Right lung (tissue), 10 donors: ENCODE measurements at places on chromosomes 7 and 10. TPM values are rescaled to one million over a fixed set of nuclear protein-coding genes. Genes with fewer than 3 reads are reported as not detected.

Gene LRRC17
- 265 TPM for polyA plus RNA-seq

DNA sequence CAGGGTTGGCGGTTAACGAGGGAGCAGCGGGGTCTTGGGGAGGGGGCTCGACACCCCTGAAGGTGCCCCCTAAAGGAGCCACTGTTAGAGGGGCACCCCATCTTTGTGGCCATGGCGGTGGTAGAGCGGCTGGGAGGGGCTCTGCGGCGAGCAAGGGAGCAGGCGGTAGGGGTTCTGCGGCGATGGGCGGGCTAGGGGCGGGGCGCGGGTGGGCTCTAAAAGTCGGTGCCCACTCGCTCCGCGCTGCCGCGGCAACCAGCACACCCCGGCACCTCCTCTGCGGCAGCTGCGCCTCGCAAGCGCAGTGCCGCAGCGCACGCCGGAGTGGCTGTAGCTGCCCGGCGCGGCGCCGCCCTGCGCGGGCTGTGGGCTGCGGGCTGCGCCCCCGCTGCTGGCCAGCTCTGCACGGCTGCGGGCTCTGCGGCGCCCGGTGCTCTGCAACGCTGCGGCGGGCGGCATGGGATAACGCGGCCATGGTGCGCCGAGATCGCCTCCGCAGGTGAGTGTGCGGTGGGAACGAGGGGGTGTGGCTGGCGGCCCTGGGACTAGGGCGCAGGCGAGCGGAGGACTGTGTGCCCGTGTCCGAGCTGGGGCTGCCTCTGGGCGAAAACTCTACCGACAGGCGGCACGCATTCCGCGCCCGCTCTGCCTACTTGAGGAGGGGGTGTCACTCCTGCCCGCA lies at the start of gene MEST:
Gene MEST, plus strand, starts transcription at position 245 of the 682 bp plus-strand sequence. Its CDS starts 229 bp downstream, at position 474.
- peak; percentile 68 for DNase-seq

DNA sequence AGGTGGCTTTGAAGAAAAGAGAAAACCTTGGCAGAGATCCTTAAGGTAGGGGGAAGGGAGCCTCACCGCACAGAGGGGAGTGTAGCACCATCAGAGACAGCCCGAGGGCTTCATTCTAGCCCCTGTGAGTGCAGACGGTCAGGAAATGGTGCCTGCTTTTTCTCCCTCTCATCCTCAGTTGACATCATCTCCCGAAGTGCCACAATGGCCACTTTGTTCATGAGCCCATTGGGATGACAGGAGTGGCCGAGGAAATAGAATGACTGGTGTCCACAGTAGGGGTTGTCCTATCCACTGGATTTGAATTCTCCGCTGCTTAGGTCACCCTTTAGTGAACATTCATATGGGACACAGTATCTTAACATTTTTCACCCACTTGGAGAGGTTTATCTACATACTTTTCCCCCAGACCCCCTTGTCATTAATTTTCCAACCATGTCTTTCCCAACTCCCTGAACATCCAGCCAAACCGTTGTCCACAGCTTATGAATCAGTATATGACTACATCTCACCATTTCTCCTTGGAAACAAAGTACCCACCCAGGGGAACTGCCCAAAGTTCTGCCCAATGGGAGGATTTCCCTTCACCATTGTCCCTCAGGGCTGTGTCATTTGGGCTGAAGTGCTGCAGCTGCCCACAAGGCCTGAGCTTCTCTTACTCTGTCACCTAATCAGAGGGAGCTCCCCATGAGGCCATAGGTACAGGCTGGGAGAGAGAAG lies 108.8 kb downstream of the ADCY1 start:
- no peak for DNase-seq

DNA sequence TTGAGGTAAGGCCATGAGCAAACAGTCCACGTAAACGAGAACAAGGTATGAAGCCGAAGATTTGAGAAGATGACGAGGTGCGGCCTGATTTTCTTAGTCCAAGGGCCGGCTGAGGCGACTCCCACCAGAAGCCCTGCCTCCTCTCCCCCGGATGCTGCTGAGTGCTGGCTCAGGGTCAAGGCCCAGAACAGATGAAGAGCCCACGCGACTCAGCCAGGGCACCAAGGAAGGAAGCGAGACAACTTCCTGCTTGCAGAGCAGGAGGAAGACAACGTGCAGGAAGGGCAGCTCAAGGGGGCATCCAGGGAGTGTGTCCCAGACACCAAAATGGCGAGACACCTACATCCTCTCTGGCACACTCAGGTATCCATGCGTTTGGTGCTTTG lies 99.5 kb downstream of the CYTH3 start:
- no peak for DNase-seq

DNA sequence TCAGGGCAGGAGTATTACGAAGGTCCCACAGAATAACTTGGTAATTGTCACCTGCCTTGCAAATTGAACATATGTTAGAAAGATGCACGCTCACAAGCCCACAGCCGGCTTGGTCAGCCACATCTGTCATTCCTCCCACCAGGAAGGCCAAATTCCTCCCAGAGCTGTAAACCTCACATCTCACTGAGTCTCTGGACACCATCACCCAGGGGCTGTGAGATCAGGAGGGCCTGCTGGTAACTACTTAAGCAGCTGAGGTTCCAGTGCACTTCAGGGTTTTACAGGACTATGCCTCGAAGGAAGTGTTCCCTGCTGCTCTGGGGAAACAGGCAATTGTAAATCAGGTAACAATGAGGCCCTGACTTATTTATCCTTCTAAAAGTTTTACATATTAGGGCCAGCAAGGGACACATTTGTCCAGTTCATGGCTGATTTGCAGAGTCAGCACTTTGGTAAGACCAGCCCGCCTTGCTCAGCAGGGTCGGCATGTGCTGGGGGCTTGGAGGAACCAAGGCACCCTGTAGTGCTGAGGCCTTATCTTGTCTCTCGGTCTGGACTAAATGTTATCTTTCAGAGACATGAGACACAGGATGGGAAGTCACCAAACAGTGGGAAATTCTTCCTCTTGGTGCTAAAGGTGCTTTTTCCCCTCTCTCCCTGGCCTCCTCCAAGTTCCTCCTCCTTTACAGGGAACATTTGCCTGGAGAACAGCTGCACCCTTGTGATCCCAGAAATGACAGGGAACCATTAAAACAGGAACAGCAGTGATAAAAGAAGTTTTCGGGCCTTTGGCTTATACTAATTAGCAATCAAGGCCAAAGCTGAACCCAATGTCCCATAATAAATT lies 34.3 kb downstream of the PYROXD2 start:
- no peak for DNase-seq

Gene CFTR
- polyA plus RNA-seq: 32.1 TPM

Gene KCNMA1
- 4.1 TPM for polyA plus RNA-seq

Gene SPDYE9
- polyA plus RNA-seq: 1.1 TPM

DNA sequence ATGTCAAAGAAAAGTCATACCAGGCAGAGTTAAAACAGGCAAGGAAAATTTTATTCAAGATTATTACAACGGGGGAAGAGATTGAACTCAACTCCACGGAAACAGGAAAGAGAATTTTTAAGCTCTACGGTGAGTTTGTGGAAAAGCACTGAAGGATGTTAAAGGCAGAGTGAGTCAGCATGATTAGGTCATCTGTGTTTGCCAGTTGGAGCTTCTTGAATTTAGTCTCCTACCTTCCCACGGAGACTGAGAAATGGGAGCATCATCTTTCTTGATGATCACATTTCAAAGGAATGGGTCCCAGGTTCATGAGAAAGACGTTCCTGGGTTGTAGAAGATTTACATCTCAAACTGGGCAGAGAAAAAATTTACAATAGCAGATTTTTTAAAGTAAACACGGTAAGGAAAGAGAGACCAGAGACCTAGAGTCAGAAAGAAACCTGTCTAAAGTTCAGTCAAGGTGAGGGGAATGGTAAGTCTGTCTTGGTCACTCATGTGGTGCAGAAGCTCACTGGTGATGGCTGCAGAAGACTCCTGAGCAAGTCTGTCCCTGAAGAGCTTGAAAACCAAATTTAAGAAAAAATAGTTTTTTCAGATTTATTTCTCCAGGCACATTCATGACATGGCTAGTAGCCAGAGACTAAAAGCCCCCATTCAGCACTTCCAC lies 516.9 kb upstream of the LRRN3 start:
- no peak for DNase-seq

Gene CCDC146
- 28.6 TPM for polyA plus RNA-seq

Gene HHEX
- 37.1 TPM for polyA plus RNA-seq

DNA sequence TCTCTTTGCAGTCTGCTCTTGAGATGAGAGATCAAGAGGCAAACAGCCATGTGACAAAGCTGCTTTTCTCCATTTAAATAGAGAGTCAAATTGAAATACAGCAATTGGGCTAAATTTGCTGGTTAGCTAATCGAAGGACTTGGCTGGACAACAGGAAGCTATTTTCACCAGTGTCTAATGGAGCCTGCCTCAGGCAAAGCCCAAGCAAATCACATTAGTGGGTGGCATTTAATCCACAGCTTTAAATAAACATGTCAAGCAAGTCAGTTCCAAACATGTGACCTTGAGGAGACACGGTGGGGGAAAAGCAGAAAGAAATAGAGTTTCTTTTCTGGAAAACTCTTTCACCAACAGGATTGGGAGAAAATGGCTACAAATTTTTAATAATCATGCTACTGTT lies 180.5 kb upstream of the AOAH start:
- no peak for DNase-seq

DNA sequence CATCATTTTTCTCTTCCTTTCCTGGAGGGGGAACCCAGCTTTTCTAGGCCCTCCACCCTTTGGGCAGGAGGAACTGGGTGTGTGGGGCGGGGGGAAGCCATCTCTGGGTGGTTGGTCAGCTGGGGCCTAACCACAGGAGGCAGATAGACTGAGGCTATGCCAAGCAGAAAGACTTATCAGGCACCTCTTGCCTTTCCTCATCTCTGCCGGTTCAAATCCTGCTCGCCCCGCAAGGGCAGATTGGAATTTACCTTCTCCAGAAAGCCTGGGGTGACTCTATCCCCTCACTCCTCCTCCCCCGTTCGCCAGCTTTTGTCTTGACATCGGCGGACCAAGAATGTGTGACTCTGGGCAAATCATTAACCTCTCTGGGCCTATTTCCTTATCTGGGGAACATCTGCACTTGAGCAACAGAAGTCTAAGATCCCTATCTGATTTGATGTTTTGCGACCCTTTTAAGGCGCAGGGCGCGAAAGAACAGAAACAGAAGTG lies 584 bp upstream of the GARS1 start:
- no peak for DNase-seq

GRCh38 chr7:76293407-76293901 lies 9.0 kb upstream of the HSPB1 start:
- DNase-seq: no peak

Gene ZNF727
- 0.72 TPM for polyA plus RNA-seq

GRCh38 chr7:139950881-139951525 lies 111.7 kb downstream of the PARP12 start:
- no peak for DNase-seq

DNA sequence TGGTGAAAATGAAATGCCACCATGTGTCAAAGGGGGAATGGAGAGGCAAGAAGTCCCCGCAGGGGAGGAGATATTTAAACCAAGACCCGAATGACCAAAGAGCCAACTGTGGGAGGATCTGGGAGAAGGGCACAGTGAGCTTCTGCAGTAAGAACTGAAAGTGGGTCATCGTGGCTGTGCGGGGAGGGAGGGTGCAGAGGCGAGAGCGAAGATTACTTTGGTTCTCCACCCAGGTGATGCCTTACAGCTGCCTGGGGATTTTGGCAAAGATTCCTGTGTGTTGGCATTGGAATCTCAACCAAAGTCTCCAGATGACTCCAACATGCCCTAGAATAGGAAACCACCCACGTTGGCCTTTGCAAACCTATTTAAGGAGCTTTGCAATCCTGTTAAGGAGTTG lies 44.2 kb upstream of the ADAM12 start:
- no peak for DNase-seq

DNA sequence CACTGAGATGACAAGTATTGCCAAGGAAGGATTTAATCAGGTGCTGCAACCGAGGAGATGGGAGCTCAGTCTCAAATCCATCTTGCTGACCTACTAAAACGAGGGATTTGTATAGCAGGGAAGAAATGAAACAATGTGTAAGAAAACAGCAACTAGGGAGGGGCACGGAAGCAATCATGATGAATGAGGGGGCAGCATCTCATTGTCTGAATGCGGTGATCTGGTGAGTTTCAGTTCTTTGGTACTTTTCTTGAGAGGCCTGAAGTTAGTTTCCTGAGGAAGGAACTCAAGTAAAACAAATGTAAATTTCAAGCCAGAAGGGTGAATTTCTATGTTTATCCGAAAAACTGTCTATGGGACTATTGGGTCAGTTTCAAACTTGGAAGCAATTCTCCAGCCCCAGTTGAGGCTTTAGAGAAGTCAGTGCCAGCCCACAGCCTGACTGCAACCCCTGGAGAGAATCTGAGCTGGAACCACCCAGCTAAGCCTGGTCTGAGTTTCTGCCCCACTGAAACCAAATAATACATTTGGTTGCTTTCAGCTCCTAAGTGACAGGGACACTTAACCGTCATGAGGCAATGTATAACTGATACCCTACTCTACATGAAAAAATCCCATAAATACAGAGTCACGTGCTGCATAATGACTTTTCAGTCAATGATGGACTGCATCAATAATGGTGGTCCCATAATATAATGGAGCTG lies 45.8 kb upstream of the TNS3 start:
- DNase-seq: no peak

Gene CEP55
- polyA plus RNA-seq: 21.2 TPM

DNA sequence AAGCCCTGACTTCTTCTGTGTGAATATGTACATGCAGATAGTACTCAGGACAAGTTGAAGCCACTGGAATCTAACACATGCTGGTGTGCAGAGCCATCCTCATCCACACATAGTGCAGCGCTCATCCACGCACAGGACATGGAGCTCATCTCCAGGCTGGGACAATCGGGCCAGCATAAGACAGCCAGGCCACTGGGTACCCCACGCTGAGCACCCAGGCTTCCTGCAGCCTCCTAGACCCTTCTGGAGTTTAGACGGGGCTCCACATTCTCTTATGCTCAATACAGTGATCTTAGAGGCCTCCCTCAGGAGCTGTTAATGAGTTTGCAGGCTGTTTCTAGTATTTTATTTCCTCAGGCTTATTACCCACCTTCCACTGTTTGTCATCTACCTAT lies 238.9 kb downstream of the TNS3 start:
- no peak for DNase-seq

DNA sequence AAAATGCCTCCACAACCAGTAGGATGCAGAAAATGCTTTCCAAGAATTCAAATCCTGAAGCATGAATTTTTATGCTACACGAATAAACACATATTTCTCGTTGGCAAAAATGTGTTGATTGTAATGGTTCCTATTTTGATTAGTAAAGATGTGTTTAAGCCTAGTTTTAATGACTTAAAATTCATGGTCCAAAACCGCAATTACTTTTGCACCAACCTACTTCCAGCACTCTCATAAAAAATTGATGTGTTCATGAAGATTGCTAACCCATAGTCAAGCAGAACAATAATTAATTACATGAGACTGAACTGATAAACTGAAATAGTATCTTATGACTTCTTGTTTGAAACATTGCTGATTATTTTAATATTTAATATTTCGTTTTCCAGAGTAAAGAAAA lies 828.8 kb downstream of the CCSER2 start:
- DNase-seq: no peak
